ENCODE measurements at places on chromosomes 5 and 9. TPM values are rescaled to one million over a fixed set of nuclear protein-coding genes. Genes with fewer than 3 reads are reported as not detected.

MAT2B gene
- total RNA-seq, result 70.8 TPM

PLAC8L1 gene
- total RNA-seq, result not detected

IL5 gene
- total RNA-seq, result not detected

RFESD gene
- total RNA-seq, result 5.1 TPM

ANKRD18B gene
- 1.7 TPM for total RNA-seq

PDE6A gene
- total RNA-seq, result not detected

ENTPD8 gene
- 0.26 TPM for total RNA-seq

SOHLH1 gene
- not detected for total RNA-seq

OLFM1 gene
- 43.8 TPM for total RNA-seq

BOD1 gene
- 36.2 TPM for total RNA-seq

CEP72 gene
- 8.5 TPM for total RNA-seq

POMT1 gene
- total RNA-seq, result 45.8 TPM

NR2F1 gene
- 11.9 TPM for total RNA-seq

ISOC1 gene
- total RNA-seq, result 11.8 TPM

NTRK2 gene
- 10.4 TPM for total RNA-seq

FGF18 gene
- 0.33 TPM for total RNA-seq

FAM221B gene
- not detected for total RNA-seq

PFN3 gene
- not detected for total RNA-seq

SGCD gene
- total RNA-seq, result 1.0 TPM

HABP4 gene
- total RNA-seq, result 9.3 TPM

RAB24 gene
- total RNA-seq, result 58.6 TPM

TMEM8B gene
- total RNA-seq, result 5.9 TPM

SH3TC2 gene
- 2.2 TPM for total RNA-seq

ANKDD1B gene
- total RNA-seq, result 1.4 TPM

WNT8A gene
- not detected for total RNA-seq

PTCH1 gene
- total RNA-seq, result 18.3 TPM

IL33 gene
- total RNA-seq, result 11.1 TPM

SMIM33 gene
- total RNA-seq, result not detected

SPINK7 gene
- total RNA-seq, result not detected

TMEM215 gene
- total RNA-seq, result not detected

S1PR3 gene
- 40.3 TPM for total RNA-seq

RNF183 gene
- total RNA-seq, result 0.35 TPM

ADAMTS13 gene
- total RNA-seq, result 2.5 TPM

OXCT1 gene
- 15.8 TPM for total RNA-seq

SLC36A2 gene
- not detected for total RNA-seq

BTNL8 gene
- total RNA-seq, result 6.5 TPM

PCDHA8 gene
- not detected for total RNA-seq

FOXD4L5 gene
- total RNA-seq, result 0.55 TPM

ITGA2 gene
- total RNA-seq, result 21.6 TPM

TSSK1B gene
- not detected for total RNA-seq
